ENCODE measurements at places on chromosomes 3 and 15. TPM values are rescaled to one million over a fixed set of nuclear protein-coding genes. Genes with fewer than 3 reads are reported as not detected.

Gene TRIM71
- not detected for total RNA-seq

GRCh38 chr15:65069179-65069578 is 1.4 kb upstream of the RASL12 start:
- H3K27me3 ChIP-seq, result peaks cover 39% of the 10 kb centered on the region
- no peak overlapping the region for H3K27ac ChIP-seq
- H3K36me3 ChIP-seq, result no peaks in the 10 kb centered on the region

GRCh38 chr3:115691964-115692363 is 68.7 kb downstream of the GAP43 start:
- no peak for DNase-seq
- H3K27ac ChIP-seq, result no peak overlapping the region
- peaks cover 3% of the 10 kb centered on the region for H3K4me1 ChIP-seq
- H3K36me3 ChIP-seq, result no peaks in the 10 kb centered on the region
- H3K4me3 ChIP-seq, result no peak overlapping the region

- H3K4me3 ChIP-seq, result peak overlapping the region; percentile 17
- peaks cover 32% of the 10 kb centered on the region for H3K36me3 ChIP-seq
These were observed 3.3 kb downstream of the ZWILCH start for GRCh38 chr15:66508293-66508883.

GRCh38 chr3:53255423-53255774 is 423 bp downstream of the TKT start:
- peaks cover 17% of the 10 kb centered on the region for H3K36me3 ChIP-seq
- H3K27ac ChIP-seq, result peak overlapping the region; percentile 88
- peak overlapping the region; percentile 93 for H3K4me3 ChIP-seq
- H3K4me1 ChIP-seq, result peaks cover 39% of the 10 kb centered on the region
